ENCODE measurements at places on chromosomes 7 and 10. TPM values are rescaled to one million over a fixed set of nuclear protein-coding genes. Genes with fewer than 3 reads are reported as not detected.

DNA sequence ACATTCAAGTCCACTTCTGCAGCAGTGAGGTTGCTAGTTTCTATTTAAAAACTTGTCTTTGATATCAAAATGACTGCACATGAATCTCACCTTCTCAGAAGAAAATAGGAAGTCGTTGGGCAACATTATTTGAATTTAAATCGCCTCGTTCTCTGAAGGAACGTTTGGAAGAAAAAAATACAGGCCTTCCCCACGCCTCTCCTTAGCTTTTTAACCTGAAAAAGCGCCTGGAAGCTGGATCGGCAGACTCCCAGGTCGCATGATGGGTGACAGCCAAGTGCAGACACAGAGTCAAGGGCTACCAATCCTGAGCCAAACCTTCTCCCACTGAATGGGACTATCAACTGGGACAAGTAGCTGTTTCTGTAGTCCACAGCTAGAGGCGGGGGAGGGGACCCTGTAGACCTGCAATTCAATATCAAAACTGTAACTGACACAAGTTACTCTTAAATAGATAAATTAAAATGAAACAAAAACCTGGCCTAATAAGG, 2.2 kb downstream of the FAM53B start:
- DNase-seq = no peak

DNA sequence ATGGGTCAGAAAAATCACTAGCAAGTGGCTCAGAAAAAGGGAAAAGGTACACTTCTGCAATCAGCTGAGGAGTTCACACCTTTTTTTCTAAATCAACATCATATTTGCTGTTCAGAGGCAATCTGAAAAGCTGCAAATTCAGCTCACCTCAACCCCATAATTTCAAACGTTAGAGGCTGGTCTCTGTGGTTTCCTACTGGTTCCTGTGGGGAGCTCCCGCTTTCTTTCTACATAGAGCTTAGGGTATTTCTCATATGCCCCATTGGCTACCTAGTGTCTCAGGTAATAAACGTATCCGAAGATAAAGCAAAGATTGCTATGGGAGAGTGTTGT, 5.2 kb upstream of the ZNF22 start:
- DNase-seq = peak; percentile 34

The AGMO gene
- not detected for total RNA-seq

DNA sequence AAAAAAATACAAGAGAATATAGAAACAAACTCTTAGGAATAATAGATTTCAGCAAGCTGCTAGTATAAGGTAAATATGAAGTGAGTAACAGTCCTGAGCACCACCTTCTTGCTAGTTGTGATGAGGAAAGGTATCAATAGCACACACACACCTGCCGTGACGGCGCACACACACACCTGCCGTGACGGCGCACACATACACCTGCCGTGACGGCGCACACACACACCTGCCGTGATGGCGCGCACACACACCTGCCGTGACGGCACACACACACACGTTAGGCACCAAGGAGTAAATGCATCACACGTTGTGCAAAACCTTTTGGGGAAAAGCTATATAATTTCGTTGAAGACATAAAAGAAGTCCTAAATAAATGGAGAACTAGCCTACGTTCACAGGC, 4.7 kb upstream of the JAKMIP3 start:
- no peak for DNase-seq

GRCh38 chr10:5361966-5362365, 2.8 kb upstream of the UCN3 start:
- DNase-seq = no peak

DNA sequence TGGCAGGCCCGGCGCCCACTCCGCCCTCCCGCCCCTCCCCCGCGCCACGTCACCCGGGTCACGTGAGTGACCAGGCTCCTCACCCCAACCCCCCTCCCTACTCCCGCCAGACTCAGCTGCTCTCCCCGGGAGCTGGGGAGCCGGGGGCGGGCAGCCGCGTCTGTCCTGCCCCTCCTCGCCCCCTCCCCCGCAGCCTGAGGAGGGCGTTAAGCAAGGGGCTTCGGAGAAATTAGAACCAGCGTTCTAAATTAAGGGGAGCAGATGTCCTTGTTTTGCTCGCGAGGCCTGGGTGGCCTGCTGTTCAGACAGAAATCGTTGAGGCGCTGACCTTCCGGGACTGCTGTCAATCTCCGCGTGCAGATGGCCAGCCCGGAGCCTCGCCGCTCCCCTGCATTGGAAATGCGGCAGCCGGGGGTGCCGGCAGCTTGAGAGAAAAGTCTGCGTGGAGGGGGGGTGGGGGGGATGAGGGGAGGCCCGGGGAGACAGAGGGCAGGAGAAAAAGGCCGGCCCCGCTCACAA, 102.2 kb upstream of the ZNF438 start:
- peak; percentile 82 for DNase-seq

DNA sequence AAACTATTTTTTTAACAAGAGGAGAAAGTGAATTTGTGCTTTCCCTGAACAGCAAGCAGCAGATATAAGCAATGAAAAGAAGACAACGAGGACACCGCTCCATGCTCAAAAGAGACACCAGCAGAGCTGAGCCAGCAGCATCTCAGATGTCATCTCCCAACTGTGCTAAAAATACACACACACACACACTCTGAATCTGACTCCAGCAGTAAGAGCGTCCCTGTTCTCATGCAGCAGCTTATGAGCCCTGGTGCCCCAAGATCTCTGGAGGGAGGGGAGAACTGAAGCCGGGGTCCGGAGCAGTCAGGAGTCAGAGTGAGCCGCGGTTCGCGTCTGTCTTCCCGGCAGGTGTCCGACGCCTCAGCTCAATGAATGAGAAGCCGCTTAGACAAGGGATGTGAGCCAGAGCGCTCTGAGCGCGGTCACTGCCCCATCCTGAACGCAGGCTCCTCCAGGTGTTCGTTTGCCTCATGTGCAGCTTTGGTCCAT, 49.2 kb downstream of the SVIL start:
- no peak for DNase-seq

The GPAM gene
- total RNA-seq = 9.1 TPM

The SCART1 gene
- 3.9 TPM for total RNA-seq

DNA sequence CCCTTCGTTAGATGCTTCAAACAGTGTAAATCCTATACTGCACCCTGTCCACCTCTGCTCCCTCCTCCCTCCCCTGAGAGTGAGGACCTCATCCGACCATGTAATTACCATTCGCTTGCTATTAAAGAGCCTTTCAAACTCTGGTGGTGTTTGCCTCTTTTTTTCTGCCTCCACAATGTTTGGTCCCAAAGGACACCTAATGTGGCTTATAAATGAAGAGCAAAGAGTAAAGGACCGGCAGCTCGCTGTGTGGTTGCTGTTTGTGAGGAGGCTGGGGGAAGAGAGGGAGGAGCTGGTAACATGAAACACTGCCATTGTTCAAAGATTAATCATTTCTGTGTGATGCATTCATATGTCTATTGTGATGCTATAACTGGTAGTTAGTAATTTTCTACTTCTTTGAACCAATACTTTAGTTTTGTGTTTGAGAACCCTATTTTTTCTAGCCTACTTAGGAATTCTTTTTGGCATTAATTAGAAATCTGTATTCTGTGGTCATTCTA, 27.9 kb downstream of the MTURN start:
- no peak for DNase-seq

The RELN gene
- total RNA-seq = 0.33 TPM

DNA sequence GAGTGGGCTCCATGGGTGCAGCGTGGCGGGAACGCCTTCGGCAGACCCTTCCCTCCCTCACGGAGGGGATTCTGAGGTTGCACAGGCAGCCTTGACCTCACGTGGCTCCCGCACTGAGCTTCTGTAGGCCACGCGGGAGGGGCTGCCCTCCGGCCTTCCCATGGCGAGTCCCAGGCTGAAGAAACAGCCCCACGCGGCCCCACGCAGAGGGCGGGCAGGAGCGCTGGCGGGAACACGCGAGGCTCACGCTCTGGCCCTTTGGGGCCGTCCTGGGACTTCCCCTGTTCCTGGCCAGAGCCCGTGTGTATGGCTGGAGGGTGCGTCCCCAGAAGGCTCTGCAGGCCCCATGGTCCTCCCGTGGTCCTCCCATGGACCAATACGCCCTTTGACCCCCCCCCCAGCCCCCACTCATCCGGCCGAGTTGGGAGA, 21.7 kb upstream of the NKX6-2 start:
- no peak for DNase-seq

- DNase-seq = no peak
Measured at GRCh38 chr7:123993996-123994395, 38.9 kb downstream of the TMEM229A start.

DNA sequence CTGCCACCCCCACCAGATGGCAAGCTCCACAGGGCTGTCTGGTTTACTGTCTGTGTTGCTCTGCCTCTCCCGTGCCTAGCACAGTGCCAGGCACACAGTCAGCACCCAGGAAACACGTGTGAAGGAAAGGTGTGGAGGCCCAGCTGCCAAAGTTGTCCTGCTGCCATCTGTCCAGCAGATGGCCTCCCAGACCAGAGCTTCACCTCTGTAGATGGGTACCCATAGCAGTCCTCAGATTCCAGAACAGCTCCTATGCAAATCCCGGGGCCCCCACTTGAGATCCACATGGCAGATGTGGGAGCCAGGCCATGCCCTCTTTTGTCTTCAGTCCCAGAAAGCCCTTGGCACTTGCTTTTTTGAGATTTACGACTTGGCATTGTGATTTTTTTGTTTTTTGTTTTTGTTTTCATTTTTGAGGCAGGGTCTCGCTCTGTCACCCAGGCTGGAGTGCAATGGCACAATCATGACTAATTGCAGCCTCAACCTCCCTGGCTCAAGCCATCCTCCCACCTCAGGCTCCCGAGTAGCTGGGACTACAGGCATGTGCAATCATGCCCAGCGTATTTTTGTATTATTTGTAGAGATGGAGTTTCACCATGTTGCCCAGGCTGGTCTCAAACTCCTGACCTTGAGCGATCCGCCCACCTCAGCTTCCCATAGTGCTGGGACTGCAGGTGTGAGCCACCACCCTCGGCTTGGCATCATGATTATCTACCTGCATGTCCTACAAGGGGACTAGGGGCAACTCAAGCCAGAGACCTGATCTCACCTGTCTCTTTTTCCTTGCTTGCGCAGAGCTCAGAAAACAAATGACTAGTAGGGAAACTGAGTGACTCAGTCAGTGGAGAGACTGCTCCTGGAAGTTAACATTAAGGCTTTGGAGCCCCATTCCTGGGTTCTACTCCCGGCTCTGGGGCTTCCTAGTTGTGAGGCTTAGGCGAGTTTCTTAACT, 16.9 kb upstream of the PALD1 start:
- DNase-seq = peak; percentile 70

DNA sequence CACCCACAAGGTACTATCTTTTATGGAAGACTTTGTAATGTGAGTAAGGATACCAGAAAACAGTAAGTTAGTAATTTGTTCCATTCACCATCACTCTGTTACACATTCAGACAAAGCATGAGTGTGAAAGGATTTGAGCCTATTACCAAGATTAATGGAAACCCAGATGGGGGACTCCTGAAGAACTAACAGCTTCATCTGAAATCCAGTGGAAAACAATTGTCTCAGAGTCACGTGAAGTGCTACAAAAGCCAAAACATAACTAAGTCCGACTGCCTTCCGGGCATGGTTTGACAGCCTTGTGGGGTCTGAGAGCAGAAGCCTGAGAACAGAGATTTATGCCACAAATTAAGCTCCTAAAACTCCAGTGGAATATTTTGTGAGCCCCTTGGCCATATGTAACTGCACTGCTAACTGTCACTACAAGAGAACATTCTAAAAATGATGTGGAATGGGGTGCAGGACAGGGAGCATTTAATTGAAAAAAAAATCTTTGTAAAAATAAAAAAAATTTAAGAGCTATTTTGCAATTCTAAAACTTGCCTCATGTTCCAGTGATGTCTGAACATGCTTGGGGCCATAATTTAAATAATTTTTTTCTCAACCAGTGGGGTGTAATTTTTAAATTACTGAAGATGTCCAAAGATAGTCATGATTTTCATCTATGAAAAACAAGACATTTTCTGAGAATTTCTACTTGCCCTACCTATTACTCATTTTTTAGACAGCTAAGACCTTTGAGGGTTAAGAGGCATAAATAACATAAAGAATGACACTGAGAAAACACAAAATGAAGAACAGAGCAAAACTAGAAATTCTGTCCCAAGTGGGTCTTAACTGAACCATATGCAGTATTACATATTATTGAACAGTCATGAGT, 555.0 kb downstream of the INHBA start:
- no peak for DNase-seq

DNA sequence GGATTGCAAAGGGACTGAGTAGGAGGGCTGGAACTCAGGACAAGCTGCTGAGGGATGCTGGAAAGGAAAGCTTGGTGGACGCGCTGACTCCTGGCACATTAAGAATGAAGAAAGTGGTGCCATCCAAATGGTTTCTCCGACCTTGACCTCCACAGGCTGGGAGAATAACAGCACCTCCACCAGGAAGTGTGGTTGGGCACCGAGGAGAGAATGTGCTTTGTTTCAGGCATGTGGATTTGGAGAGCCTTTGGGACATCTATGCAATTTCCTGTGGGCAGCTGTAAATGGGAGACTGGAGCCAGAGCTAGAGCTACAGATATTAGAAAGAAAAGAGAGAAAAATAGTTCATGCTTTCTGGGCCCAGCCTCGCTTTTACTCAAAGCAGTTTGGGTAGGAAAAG, 29.8 kb upstream of the HABP2 start:
- DNase-seq = no peak

GRCh38 chr10:8404721-8405120, 350.2 kb downstream of the GATA3 start:
- DNase-seq = no peak

Data from body of pancreas (tissue), 4 donors.